ENCODE measurements at places on chromosomes 6 and 20. TPM values are rescaled to one million over a fixed set of nuclear protein-coding genes. Genes with fewer than 3 reads are reported as not detected.

GRCh38 chr6:132964101-132964867 lies 149.9 kb downstream of the RPS12 start:
- peak; percentile 22 for DNase-seq

The SEMG1 gene
- not detected for total RNA-seq

The FRMD1 gene
- not detected for total RNA-seq

The C6orf136 gene
- total RNA-seq = 2.9 TPM

DNA sequence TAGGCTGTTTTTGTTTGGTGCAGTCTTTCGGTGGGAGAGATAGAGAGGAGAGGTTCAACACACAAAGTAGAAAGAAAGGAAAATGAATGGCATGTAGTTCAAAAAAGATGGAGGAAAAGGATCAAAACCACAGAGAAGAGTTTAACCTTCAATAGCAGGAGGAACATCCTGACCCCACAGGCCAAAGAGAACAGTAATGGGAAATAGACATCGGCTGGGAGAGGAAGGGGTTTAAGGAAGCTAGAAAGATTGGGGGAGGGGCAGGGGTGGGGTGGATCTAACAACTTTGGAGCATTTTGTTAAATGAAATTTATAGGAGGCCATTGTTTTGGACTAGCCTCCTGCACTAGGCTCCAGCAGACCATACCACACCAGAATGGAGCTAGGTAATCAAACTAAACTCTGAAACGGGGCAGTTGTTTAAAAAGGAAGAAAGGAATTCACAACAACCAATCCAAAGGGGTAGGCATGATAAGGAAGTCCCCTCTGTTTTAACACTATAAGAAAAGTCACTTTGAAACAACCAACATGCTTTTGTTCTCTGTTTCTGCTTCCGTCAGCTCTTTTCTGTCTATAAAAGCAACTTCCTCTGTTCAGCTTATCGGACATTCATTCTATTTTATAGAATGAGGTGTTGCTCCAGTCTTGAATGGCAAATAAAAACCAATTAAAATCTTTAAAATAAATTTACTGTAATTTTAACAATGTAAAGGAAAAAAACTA lies 82.6 kb downstream of the EPB41L2 start:
- no peak for DNase-seq

- no peak for DNase-seq
These were observed 1.6 kb downstream of the MAP3K5 start for GRCh38 chr6:136790411-136791295.

Measured in H4 (cell line).